ENCODE measurements at places on chromosomes 1 and 21.

DNA sequence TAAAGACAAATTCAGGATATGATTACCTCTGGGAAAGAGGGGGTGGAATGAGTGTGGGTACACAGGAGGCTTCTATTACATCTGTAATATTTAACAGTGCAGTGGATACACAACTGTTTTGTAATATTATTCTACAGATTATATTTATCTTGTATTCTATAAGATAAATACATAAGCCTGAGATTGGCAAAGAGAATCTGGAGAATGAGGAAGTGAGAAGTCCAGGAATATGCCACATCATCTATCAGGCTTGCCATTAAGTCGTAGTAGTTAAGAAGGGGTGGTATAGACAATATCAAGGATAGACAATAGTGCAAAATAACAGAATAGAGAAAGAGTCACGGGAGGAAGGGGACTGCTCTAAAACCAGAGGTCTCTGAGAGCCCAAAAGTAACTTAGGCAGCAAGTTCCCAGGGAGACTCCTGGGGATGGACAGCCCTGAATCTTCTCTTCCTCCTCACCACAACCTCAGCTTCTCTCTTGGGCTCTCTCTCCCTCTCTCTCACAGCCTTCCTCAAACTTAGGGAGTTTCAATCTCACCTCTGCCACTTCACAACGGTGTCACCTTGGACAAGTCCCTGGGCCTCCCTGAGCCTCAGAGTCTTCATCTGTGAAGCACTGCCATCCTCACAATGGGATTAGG is 14.0 kb upstream of the PTAFR start:
- no peak for DNase-seq

DNA sequence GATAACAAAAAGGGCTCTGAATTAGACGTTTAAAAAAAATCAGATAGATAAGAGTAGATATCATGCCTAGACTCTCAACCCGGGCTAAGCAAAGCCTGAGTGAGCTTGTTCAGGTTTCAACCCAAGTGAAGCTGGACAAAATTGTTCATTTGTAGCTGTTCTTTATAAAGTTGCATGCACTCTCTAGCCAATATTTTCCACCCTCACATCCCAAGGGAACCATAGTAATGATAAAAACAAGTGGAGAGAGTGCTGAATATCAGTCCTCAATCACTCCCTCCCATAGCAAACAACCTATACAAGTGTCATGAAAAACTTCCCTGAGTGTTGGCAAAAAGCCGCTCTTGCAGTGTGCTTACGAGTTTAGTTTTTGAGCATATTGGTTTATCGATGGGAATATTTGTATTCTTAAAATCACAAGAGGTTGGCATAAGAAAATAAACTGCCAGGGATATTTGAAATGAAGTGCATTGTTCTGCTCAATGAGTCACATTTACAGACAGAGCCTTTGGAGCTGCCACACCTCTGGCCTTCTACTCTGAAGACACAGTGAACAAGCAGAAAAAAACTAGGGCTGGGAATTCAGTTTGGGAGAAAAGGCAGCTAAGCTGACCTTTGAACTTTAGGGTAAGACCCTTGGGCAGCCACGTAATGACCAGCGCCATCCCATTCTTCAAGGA is 2.2 kb upstream of the CLCA2 start:
- DNase-seq = no peak

- DNase-seq = no peak
Observed at GRCh38 chr1:147579532-147579931, 38.2 kb downstream of the BCL9 start.

GRCh38 chr1:48831120-48831978 is 54.7 kb upstream of the BEND5 start:
- no peak for DNase-seq

GRCh38 chr1:56258371-56258770 is 321.0 kb downstream of the PLPP3 start:
- DNase-seq = no peak

DNA sequence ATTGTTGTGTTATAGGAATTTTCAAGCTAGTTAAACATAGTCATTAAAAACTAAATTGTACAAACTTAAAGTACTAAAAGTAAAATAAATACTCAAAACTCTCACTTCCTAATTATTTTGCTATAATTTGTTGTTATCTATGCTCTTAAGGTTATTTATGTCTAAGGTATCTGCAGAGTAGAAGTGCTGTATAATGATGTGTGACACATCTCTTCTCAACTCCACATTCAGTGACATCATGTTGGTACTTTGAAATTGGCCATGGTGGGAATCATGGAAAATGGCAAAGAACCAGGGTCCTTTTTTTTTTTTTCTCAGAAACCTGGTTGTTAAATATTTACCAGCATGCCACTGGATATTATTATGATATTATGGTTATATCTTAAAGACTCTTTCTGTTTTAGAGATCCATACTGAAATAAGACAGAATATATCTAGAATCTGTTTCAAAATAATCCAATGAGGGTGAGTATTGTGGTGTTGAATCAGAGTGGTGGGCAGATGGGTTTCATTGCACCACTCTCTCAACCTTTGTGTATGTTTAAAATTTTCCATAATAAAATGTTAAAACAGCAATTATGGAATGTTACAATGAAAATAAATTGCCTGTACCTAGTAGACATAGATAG is 22.4 kb downstream of the LRRC8B start:
- DNase-seq = no peak

- no peak for DNase-seq
Observed at GRCh38 chr1:56376188-56376984, 203.0 kb downstream of the PLPP3 start.

GRCh38 chr1:43370564-43370963 is 2.8 kb upstream of the ELOVL1 start:
- DNase-seq = no peak

DNA sequence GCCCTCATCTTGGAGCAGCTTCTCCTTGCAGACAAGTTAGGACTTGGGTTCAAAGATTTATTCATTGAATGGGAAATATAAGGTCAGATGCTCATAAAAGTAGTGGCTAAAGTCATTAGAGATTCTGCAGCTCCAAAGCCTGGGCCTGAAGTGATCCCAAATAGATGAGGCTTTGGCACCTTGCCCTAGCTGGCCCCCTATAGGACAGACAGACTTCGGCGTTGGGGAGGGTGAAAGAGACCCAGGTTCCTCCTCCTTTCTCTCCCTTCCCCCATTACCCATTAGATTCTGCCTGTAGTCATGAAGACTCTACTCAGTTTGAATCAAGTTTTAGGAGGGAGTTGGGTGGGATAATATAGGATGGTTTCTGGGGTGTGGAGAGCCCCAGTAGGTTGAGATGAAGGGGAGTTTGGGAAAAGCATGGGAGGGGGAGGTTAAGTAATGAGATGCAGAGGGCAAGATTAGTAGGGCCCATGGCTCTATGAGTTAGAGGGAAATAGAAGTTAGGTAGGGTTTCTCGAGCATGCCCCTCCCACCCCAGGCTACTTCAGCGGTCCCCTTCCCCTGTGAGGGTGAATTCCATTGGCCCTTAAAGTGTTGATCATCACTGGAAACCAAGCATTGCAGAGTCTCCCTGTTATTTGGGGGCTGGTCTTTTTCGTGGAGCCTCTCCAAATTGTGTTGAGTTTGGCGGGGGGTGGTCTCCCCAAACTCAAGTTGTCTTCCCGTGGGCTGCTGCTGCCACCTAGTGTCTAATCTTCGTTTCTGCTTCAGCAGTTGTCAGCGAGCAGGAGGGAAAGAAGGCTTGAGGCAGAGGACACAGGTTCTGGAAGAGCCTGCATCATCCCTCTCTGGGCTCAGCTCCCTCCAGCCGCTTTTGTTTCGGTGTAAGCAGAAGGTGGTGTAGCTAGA is 2.1 kb upstream of the AHDC1 start:
- no peak for DNase-seq

DNA sequence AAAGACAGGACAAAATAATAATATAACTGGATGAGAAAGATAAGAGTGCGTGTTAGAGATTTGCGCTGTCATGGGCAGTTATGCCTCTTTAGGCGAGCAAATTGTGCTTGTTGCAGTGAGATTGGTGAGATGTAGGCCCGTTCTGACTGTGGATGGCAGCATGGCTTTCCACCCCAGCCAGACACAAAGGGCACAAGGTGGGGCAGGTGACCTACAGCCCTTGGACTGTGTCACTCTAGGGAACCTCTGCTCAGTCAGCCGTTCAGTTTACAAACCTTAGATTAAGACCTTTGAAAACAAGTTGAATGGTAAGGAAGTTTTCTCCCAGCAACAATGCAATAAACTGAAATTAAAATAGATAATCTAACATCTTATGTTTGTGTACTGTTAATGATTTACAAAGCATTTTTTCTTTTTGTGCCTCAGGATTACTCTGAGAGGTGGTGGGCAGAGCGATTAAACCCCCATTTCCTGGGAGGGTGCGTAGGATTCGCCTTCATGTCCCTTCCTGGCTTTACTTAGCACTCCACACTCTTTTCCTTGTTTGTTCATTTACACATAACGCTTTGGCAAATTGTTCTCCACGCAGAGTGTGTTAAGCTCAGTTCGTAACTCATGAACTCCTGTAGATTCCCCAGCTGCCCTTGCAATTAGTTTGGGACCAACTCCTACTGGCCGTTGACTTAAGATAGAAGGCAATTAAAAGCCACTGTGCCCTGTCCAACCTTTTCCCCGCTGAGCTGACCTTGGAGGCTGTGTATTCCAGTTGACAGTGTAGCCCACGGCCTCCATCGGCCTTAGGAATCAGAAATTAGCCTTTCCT is 58.1 kb upstream of the IGSF5 start:
- no peak for DNase-seq

DNA sequence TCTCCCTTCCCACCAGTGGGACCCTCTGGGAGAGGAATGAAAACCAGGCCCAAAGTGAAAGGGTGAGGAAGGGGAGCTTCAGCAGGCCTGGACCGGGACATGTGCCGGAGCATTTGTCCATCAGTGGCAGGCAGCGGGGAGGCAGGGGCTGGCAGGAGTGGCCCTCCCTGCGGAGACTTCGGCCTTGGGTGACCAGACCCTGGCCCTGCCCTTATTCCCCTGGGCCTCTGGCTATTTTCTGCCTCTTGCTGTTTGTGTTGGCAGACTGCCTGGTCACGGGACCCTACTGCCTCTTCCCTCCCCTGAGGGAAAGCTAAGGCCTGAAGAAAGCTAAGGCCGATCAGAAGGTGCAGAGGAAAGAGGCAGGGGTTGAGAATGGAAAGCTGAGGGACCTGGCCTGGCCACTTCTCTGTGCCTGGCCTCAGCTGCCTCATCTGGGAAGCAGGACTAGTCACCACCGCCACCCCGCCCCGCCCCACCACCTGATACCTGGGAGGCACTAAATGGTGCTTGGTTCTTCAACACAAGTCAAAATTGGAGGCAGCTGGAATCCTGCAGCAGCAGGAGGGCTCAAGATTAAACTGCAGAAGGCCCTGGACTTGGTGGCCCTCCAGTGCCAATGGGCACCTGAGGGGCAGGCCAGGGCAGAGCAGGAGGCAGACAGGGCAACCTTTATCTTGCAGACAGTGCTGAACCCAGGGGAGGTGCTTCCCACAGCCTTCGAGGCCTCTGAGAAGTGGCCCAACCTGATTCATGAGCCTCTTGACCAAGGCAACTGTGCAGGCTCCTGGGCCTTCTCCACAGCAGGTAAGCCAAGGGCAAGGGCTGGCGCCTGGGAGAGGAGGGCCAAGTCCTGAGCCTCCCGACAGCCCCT is 7.9 kb downstream of the TINAGL1 start:
- DNase-seq = no peak

GRCh38 chr1:4726620-4727341 is 72.4 kb downstream of the AJAP1 start:
- no peak for DNase-seq

- no peak for DNase-seq
Observed at GRCh38 chr1:164693564-164694359, 134.8 kb downstream of the PBX1 start.

DNA sequence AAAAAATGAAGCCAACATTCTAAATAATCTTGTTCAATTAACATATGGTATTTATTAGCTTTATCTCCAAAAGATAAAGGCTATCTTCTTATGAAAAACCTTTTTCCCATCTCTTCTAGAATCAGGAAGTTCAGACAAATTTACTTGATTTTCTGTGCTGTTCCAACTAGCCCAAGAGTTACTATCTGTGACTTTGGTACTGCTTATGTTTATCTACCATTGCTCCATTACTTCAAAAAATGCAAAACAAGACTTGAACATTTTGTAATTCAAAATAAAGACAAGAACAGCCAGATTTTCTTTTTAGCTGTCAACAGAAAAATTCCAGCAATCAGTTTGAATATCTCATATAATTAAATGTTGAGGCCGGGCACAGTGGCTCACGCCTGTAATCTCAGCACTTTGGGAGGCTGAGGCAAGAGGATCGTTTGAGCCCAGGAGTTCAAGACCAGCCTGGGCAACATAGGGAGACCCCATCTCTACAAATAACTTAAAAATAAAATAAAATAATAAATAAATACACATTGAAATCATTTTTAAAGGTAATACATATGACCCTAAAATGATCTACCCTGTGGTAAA is 188.5 kb downstream of the LTN1 start:
- no peak for DNase-seq

DNA sequence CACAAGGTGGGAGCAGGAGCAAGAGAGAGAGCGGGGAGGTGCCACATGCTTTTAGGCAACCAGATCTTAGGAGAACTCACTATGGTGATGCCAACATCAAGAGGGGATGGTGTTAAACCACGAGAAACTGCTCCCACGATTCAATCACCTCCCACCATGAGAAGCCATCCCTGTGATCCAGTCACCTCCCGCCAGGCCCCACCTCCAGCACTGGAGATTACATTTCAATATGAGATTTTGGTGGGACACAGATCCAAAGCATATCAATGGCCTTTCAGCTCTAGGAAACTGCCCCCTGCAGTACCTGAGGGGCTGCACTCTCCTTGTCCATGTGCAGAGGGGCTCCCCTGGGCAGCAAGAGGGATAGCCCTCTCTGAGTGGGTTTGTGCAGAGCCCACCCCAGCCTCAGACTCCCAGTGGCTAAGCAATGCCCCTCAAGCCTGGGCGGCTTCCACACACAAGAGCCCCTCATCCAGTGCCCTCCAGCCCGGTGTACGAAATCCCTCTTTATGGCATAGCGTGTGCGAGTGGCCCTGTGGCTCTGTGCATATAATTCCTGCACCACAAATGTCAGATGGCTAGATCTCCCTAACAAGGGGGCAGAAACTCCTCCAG is 15.5 kb upstream of the PRDM16 start:
- no peak for DNase-seq

- no peak for DNase-seq
Observed at GRCh38 chr1:87108228-87108627, 193.8 kb downstream of the HS2ST1 start.

All from activated T-helper 1 cell treated with anti-CD3 and anti-CD28 coated beads, Interleukin-2, amount 50 U/mL, for 16 hours (primary cell).